DND-41 (cell line): ENCODE measurements at places on chromosomes 3 and 15.

DNA sequence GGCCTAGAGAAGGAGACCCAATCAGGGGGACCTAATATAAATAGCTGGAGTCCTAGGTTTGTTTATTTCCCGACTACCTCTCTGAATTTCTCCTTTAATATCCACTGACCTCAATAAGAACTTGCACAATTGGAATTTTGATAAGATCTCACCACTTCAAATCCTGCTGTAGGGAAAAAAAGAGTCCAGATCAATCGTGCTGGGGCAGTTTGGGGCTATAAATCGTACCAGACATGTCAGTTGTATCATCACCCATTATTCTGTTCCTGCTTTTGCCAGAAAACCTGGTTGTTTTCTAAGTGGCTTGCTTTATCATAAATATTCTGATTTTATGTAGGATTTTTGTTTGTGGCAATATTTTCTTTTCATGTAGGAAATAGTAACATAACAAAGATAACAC lies 281.3 kb downstream of the DIPK2A start:
- H3K4me3 ChIP-seq, result no peak overlapping the region
- H3K27me3 ChIP-seq, result no peaks in the 10 kb centered on the region
- no peak overlapping the region for H3K27ac ChIP-seq
- H3K36me3 ChIP-seq, result no peaks in the 10 kb centered on the region

- no peaks in the 10 kb centered on the region for H3K27me3 ChIP-seq
- peak overlapping the region; percentile 78 for H3K27ac ChIP-seq
- no peaks in the 10 kb centered on the region for H3K36me3 ChIP-seq
- DNase-seq, result peak; percentile 21
- peaks cover 21% of the 10 kb centered on the region for H3K4me1 ChIP-seq
- H3K4me3 ChIP-seq, result no peak overlapping the region
These were observed 292.1 kb downstream of the LPP start for GRCh38 chr3:188446014-188446413.

- DNase-seq, result no peak
- no peak overlapping the region for H3K4me3 ChIP-seq
- peaks cover 32% of the 10 kb centered on the region for H3K36me3 ChIP-seq
- H3K27ac ChIP-seq, result no peak overlapping the region
- no peaks in the 10 kb centered on the region for H3K4me1 ChIP-seq
These were observed 63.3 kb downstream of the KLHL6 start for GRCh38 chr3:183491923-183492848.

GRCh38 chr3:191688756-191689433 lies 227.9 kb downstream of the PYDC2 start:
- H3K27ac ChIP-seq, result no peak overlapping the region
- no peaks in the 10 kb centered on the region for H3K36me3 ChIP-seq
- H3K27me3 ChIP-seq, result no peaks in the 10 kb centered on the region
- H3K4me1 ChIP-seq, result no peaks in the 10 kb centered on the region
- no peak for DNase-seq

- no peaks in the 10 kb centered on the region for H3K27me3 ChIP-seq
- H3K4me1 ChIP-seq, result no peaks in the 10 kb centered on the region
- no peak overlapping the region for H3K4me3 ChIP-seq
- no peaks in the 10 kb centered on the region for H3K36me3 ChIP-seq
These were observed 140.8 kb downstream of the UNC13C start for GRCh38 chr15:54119051-54119450.

DNA sequence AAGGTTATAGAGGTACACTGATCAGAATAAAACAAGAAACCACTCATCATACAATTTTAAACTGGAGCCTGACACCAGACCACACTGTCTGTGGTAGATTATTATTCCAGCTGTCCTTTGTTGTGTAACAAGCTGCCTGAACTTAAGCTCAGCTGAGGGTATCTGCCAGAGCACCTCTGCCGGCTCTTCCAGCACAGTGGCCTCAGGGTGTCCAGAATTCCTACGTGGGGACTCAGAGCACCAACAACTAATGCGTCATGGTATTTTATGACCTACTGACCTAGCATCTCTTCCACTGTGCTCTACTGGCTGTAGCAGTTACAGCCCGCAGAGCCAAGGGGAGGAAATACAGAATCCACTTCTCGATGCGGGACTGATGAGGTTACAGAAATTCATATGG lies 15.6 kb upstream of the RAF1 start:
- no peak overlapping the region for H3K27ac ChIP-seq
- no peak overlapping the region for H3K4me3 ChIP-seq
- H3K4me1 ChIP-seq, result no peaks in the 10 kb centered on the region
- H3K27me3 ChIP-seq, result no peaks in the 10 kb centered on the region
- DNase-seq, result no peak
- H3K36me3 ChIP-seq, result no peaks in the 10 kb centered on the region

DNA sequence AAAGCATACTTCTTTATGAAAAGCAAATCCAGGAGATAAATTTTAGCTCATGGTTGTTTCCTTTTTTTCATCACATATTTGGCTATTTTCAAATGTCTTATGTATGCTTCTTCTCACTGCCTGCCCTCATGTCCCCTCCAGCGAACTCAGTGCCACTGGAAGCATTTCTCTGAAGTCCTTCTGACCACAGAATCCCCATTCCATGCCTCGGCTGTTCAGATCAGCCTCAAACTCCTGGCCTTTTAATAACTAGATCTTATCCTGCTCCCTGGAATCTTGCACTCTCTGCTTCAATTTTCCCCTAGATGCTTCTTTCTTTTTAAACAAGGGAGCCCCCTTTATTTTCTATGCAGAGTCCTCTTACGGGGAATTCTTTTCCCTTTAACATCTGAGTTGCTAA lies 10.1 kb downstream of the ETV5 start:
- no peak overlapping the region for H3K27ac ChIP-seq
- H3K27me3 ChIP-seq, result no peaks in the 10 kb centered on the region
- H3K4me1 ChIP-seq, result no peaks in the 10 kb centered on the region
- peaks cover 8% of the 10 kb centered on the region; the same call in 1 of the 2 replicates for H3K36me3 ChIP-seq
- H3K4me3 ChIP-seq, result no peak overlapping the region
- DNase-seq, result no peak

DNA sequence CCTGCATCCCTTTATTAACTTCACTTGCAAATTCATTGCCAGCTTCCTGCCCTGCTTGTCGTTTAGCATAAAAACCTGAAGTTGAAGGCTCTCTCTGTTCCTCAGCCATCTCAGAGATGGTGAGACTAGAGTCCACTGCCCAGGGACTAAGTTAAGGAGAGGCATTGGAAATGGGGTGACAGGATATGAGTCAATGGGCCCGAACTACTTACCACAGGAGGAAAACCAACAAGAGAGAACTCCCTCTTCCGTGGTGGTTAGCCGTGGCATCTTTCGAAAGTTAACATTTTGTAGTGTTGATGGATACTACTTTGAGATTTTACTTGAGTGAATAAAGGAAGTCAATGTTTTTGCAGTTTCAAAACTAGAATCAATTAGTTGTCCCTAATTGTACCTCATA lies 65.3 kb downstream of the LRTM1 start:
- peaks cover 4% of the 10 kb centered on the region for H3K27me3 ChIP-seq
- H3K4me3 ChIP-seq, result no peak overlapping the region
- H3K4me1 ChIP-seq, result no peaks in the 10 kb centered on the region
- DNase-seq, result no peak

DNA sequence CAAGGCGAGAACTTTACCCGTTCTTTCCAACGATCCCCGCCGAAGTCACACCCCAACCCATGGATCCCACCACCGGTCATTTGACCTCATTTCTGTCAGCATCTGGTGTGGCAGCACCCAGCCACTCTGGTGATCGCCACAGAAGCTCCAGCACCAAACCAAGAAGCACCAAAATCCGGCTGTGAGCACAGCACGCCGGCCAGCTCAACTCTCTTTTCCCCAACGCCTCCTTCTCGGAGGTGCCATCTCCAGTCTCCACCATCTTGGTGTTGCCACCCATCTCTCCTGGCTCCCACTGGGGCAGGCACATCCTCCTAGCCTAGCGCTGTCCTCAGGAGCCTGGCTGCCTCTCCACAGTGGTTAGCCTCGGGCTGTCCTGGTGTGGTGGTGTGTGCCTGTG lies 6.5 kb downstream of the MUC4 start:
- no peak overlapping the region for H3K27ac ChIP-seq
- H3K4me1 ChIP-seq, result peaks cover 5% of the 10 kb centered on the region
- peaks cover 9% of the 10 kb centered on the region for H3K27me3 ChIP-seq
- no peak for DNase-seq
- H3K4me3 ChIP-seq, result no peak overlapping the region

DNA sequence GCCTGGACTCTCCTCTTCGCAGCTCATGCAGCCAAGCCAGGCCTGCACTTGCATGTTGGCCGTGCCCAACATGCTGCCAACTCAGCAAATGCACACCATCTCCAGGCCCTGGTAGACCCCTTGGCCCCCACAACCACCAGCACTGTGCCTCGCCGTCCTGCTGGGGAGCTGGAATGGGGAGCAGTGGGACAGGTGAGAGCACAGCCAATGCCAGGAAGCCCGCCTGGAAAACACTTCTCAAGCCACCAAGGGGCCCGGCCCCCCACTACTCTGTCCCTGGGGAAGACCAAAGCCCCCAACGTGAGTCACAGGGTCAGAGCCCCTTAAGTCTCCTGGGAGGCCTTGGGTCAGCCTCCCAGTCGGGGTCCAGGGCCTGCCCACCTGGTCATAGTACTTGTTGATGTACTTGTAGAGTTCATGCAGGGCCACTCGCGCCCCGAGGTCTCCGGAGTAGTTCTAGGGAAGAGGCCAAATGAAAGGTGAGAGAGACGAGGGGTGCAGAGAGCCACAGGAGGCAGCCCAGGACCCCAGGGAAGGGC lies 24.5 kb downstream of the PLXNB1 start:
- H3K27ac ChIP-seq, result no peak overlapping the region
- peak; percentile 2 for DNase-seq
- no peak overlapping the region for H3K4me3 ChIP-seq
- H3K27me3 ChIP-seq, result no peaks in the 10 kb centered on the region

DNA sequence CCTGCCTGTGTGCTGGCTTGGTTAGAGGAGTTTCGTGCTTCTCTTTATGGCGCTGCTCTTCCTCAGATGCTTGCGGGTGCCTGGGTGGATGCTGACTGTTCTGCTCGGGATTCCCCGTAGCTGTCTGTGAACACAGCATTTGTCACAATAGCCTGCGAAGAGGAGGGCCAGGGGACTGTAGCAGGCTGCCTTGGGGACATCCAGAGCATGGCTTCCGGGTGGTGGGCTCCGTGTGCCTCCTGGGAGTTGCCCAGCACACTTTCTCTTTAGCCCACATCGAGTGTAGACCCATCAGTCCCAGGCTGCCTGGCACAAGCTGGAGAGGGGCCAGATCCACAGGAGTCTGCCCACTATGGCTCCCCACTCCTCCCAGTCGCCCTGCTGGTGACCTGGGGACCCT lies 22.4 kb downstream of the LRRK1 start:
- H3K36me3 ChIP-seq, result no peaks in the 10 kb centered on the region
- no peak overlapping the region for H3K27ac ChIP-seq
- H3K27me3 ChIP-seq, result no peaks in the 10 kb centered on the region

- no peaks in the 10 kb centered on the region for H3K36me3 ChIP-seq
- no peak overlapping the region for H3K27ac ChIP-seq
- no peaks in the 10 kb centered on the region for H3K27me3 ChIP-seq
These were observed 57.2 kb upstream of the TIPARP start for GRCh38 chr3:156617145-156617544.

DNA sequence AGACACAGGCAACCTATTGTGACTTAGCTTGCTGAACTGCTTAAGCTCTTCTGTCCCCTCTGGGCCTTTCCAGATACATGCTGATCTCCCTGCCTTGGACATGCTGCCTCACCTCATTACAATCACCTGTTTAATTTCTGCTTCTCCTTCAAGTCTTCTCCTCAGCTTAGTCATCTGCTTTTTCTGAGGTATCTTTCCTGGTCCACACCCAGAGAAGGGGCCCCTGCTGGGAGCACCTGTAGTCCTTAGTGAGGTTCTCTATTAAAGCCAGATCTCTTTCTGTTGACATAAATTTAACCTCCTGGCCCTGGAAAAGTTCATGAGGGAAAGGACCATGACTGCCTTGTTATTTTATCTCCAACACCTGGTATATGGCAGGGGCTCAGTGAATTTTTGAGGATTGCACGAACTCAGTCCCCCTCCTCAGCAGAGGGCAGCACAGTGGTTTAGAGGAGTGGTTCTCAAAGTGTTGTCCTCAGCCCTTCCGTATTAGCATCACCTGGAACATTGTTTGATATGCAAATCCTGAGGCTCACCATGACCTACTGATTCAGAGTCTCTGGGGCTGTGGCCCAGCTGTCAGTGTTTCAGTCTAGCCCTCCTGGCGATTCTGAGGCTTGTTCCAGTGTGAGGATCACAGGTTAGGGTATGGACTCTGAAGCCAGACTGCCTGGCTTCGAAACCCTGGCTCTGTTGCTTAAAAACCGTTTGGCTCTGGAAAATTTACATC lies 12.7 kb downstream of the COL6A6 start:
- peaks cover 10% of the 10 kb centered on the region for H3K27me3 ChIP-seq
- H3K4me1 ChIP-seq, result no peaks in the 10 kb centered on the region
- H3K36me3 ChIP-seq, result no peaks in the 10 kb centered on the region
- DNase-seq, result no peak
- no peak overlapping the region for H3K27ac ChIP-seq
- no peak overlapping the region for H3K4me3 ChIP-seq

DNA sequence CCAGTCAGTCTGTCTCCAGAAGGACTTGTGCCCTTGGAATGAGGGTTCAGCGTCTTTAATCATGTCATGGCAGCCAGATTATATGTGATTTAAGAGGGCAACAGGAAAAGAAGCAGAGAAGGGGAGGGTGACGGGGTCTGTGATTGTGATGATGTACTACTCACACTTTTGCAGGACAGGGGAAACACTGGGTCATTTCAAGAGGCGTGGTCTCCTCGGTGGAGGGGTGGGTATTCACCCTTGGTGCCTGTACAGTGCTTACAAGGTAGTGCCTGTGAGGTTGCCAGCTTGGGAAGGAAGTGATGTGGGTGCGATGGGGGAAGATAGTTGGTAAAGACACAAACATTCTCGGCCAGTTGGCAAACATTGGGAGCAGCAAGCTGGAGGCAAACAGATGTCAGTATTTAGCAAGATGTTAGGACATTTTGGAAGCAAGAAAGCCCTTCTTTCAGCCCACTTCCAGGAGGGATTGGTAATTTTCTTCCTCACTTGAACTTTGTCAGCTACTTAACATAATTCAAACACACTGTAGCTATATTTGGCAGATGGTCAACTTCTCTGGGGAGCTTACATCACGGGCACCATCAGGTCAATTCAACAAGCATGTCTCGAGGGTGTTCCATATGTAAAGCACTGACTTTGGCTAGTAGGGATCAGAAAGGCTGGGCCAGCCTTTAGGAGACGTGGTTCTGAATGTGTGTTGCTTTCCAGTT lies 71.4 kb upstream of the ROPN1 start:
- H3K27ac ChIP-seq, result no peak overlapping the region
- no peaks in the 10 kb centered on the region for H3K4me1 ChIP-seq
- DNase-seq, result no peak
- H3K4me3 ChIP-seq, result no peak overlapping the region
- peaks cover 21% of the 10 kb centered on the region for H3K27me3 ChIP-seq

DNA sequence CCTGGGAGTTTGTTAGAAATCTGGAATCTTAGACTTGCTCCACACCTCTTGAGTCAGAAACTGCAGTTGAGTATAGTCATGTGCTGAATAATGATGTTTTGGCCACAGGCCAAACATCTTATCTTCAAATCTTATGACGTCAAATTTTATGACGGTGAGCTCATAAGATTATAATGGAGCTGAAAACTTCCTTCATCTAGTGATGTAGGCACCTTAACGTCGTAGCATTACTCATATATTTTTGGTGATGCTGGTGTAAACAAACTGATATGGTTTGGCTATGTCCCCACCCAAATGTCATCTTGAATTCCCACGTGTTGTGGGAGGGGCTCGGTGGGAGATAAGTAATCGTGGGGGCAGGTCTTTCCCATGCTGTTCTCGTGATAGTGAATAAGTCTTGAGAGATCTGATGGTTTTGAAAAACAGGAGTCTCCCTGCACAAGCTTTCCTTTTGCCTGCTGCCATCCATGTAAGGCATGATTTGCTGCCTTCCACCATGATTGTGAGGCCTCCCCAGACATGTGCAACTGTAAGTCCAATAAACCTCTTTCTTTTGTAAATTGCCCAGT lies 268.0 kb upstream of the PROK2 start:
- no peak for DNase-seq
- H3K4me1 ChIP-seq, result no peaks in the 10 kb centered on the region
- H3K27ac ChIP-seq, result no peak overlapping the region
- H3K27me3 ChIP-seq, result no peaks in the 10 kb centered on the region
- no peak overlapping the region for H3K4me3 ChIP-seq
